Activated naive CD4-positive, alpha-beta T cell (primary cell): ENCODE measurements at places on chromosomes 7 and 10.

GRCh38 chr10:101380353-101381017 is 26.5 kb downstream of the BTRC start:
- DNase-seq, result no peak

DNA sequence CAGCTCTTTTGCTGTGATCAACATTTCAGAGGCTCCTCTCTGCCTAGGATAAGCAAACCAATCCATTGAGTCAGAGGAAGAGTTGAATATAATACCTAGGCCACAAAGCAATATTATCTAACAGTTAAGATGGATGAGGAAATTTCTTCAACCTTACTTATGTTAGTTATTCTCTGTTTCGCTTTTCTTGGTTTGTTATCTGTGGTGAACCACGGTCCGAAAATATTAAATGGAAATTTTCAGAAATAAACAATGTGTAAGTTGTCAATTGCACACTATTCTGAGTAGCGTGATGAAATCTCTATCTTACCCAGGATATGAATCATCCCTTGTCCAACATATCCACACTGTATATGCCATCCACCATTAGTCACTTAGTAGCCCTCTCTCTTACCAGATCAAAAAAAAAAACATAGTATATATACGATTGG is 1.5 kb upstream of the HTR7 start:
- DNase-seq, result no peak

DNA sequence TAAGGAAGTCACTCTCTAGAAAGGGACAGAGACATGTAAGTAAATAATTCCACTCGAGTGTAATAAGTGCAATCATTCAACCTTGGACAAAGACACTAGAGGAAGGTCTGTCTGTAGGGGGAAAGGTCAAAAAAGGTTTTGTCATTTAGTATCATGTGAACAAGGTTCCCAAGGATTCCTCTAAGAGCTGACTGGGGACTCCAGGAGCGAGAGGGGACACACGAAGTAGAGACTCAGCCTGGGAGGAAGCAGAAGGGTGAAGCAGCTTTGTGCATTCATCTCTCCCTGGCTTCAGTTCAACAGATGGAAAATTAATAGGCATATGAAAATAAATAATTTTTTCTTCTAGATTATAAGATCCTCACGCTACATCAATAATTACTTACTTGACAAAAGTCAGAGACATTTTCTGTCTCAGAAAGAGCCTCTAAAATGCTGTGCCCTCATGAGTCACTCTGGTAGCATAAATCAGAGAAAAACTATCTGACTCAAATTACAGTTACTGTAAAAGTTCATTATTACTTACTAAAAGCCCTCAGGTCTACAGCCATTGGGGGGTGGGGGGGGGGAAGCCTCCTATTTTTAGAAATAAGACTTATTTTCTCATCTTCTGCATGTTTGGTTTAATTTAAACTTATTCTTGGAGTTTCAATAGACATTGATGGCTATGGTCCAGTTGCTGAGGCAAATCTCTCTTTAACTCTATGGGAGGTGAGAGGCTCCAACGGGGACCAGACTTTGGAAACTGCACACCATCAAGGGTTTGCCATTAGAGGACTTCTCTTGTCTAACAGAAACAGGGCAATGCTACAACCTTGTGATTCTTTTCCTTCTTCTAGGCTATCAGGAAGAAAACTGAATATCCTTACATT is 275.1 kb upstream of the KLF14 start:
- no peak for DNase-seq

DNA sequence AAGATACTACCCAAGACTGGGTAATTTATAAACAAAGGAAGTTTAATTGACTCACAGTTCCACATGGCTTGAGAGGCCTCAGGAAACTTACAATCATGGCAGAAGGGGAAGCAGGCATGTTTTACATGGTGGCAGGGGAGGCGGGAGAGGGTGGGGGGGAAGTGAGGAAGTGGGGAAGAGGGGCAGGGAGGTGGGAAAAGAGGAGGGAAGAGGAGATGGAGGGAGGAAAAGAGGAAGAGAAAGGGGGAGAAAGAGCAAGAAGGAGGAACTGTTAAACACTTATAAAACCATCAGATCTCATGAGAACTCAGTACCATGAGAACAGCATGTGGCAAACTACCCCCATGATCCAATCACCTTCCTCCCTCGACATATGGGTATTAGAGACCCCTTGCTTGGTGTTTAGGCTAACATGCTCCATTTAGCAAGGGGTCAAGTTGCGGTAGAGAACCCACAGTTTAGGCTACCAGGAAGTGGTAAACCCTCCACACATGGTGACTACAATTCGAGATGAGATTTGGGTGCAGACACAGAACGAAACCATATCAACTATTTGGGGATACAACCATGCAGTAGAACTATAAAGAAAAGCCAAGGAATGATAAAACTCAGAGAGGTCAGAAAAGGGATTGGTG is 3.5 kb upstream of the LMBR1 start:
- DNase-seq, result no peak

DNA sequence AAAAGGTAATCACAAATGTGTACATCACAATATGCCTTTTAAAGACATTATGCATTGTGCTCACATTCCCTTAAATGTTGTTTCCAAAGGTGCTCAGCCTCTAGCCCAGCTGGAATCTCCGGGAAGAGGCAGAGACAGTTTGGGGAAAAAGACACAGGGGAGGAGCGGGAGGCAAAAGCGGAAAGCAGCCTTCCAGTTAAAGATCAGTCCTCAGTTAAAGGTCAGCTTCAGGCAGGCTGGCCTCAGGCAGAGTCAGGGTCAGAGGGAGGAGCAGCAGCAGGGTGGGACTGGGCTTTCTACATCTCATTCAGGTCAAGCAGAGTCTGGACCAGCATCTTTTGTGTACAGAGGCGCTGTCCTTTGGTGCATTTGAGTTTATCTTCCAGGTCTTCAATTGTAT is 18.6 kb downstream of the ST7 start:
- no peak for DNase-seq

- DNase-seq, result no peak
Observed at GRCh38 chr10:132546567-132547420, 9.2 kb downstream of the INPP5A start.
